ENCODE measurements at places on chromosomes 2 and 18.

DNA sequence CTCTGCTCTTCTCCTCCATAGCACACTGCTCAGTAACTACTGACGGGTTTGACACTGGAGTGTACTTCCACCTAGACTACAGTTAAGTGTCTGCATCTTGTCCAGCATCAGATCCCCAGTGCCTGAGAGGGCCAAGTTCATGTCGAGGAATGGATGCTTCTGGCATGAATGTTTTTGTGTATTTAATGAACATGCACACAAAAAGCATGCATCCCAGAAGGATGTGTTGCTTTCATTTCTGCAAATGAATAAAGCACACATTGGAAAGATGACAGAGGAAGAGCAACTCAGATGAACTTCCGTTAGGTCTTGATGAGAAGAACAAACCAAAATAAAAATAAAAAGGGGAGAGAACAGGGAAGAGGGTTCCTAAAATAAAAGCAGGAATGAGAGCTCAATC is 27.9 kb downstream of the C2orf49 start:
- DNase-seq: no peak

DNA sequence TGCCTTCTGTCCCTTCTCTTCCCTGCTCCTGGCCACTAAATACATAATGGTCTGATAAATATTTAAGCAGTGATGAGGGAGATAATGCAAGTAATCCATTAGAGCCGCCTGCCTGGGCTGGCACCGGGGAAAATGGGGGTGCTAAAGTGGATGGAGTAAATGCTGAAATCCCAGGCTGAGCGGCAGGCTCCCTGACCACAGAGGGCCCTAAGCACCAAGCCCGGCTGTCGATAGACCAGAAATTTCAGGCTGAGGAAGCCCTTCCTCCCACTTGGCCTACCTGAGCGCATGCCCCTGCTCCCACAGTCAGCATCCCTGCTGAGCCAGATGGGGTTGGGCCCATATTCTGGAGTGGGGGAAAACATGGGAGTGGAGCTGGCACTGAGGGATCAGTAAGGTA is 197.5 kb upstream of the SKOR2 start:
- no peak for DNase-seq

DNA sequence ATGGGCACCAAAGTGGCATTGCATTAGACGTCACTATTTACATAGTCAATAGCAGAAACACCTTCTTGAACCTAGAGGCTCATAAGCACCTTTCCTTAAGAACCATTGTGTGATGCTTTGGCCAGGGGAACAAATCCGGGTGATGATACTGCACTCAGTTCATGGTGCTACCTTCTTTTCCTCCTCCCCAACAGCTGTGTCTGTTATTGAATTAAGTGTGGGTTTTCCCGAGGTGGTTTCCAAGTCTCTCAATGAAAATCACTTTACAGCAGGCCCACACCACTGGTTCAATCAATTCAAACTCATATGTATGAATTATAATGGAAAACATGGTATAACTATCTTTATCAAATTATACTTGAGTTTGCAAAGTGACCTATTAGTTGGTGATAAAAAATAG is 9.3 kb upstream of the EFEMP1 start:
- no peak for DNase-seq

- no peak for DNase-seq
Observed at GRCh38 chr2:132581991-132582738, 87.8 kb downstream of the LYPD1 start.

- DNase-seq: no peak
Observed at GRCh38 chr2:88656690-88657089, 29.4 kb upstream of the EIF2AK3 start.

DNA sequence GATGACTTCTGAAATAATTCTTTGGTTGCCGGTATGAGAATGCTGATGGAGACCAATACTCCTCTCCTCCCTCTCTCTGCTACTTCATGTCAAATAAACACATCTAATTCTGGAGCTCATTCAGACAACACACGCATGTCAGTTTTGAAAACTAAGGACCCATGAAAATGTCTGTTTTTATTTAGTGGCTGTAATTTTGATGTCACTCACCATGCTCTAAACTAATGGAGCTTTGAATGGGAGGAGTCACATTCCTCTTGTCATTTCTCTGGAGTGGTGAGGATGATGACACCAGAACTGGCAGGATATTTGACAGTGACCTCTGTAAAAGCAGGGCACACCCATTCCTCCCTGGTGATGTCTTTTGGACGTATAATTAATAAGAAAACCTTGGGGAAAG is 163.0 kb downstream of the PHLPP1 start:
- DNase-seq: no peak

DNA sequence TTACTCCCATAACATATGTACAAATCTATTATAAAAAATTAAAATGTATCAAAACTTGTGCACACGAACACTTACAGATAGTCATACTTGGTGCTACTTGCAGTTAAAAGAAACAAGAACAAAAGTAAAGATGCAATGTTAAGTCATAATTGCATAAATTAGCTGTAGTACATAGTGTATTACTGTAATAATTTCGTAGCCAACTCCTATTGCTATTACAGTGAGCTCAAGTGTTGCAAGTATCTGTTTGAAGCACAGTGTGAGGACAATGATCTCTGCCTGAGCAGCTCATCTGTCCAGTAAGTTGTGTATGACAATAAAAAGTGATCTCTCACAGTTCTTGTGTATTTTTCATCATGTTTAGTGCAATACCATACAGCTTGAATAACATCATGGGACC is 7.5 kb upstream of the SERPINB13 start:
- no peak for DNase-seq

DNA sequence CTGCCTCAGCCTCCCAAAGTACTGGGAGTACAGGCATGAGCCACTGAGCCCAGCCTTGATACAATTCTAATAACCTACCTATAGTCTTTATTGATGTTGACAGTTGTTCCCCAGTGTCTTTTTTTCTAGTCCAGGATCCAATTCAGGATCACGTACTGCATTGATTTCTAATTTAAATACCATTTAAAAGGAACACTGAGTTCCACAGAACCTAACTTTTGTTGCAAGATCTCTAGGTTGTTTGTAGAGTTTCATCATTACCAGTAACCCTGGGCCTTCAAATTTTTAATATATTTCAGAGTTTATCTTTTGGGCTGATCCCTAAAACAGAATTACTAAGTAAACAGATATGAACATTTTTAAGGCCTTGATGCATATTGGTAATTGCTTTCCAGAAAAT is 21.1 kb upstream of the TMBIM1 start:
- DNase-seq: no peak

- DNase-seq: no peak
Observed at GRCh38 chr18:78953566-78953965, 26.1 kb upstream of the SALL3 start.

- DNase-seq: no peak
Observed at GRCh38 chr2:134739236-134739878, 20.6 kb upstream of the TMEM163 start.

GRCh38 chr2:72038524-72038923 is 109.1 kb downstream of the CYP26B1 start:
- DNase-seq: no peak

DNA sequence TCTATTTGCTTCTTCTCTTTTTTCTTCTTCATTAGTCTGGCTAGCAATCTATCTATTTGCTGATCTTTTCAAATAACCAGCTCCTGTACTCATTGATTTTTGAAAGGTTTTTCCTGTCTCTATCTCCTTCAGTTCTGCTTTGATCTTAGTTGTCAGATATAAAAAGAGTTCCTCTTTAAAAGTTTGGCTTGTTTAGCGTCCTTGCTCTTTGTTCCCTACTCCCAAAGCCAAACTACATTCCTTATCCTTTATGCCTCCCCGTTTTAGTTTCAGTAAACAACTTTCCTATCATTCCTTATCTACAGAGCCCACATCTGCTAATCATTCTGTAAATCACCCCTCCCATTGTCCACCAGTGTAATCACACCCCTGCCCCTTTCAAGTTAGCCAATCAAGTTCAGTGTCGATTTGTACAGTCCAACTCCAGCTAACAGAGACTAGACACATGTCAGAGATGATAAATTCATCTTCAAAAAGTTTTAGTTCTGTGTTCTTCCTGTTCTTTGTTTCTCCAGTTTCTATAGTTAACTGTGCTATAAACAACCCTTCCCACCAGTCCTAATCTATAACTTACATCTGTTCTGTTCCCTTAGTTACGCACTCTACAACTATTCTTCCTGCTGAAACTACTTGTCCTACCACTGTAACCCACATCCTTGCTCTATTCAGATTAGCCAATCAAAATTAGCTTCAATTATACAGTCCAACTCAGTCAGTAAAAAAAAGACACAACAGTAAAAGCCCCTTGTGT is 44.4 kb downstream of the TFPI start:
- no peak for DNase-seq

DNA sequence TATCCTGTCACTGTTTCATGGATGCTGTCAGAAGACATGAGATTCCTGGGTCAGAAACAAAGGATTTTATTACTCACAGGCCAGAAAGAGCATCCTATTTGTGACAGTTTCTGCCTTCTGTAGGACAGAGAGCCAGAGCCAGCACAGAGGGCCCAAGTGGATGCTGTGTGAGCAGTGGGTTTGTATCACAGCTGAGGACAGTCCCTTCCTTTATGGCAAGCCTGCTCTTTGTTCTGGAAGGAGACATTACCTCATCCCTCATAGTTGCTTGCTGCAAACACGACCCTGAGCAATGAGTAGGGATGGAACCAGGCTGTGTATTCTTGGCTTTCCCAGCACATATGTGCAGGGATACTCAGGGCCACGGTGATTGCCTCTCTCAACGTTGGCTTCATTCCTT is 41.6 kb downstream of the ARHGEF4 start:
- no peak for DNase-seq

DNA sequence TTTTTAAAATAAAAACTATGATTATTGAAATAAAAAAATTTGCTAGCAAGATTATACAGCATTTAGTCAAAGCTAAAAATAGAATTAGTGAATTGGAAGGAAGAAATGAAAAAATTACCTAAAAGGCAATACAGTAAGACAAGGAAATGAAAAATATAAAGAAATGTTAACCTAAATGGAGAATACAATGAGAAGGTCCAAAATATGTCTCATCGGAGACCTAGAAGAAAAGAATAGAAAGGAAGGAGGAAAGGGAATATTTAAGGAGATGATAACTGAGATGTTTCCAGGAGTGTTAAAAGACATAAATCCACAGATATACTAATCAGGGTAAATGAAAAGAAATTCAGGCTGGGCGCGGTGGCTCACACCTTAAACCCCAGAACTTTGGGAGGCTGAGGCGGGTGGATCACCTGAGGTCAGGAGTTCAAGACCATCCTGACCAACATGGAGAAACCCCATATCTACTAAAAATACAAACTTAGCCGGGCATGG is 78.9 kb downstream of the AFF3 start:
- no peak for DNase-seq

DNA sequence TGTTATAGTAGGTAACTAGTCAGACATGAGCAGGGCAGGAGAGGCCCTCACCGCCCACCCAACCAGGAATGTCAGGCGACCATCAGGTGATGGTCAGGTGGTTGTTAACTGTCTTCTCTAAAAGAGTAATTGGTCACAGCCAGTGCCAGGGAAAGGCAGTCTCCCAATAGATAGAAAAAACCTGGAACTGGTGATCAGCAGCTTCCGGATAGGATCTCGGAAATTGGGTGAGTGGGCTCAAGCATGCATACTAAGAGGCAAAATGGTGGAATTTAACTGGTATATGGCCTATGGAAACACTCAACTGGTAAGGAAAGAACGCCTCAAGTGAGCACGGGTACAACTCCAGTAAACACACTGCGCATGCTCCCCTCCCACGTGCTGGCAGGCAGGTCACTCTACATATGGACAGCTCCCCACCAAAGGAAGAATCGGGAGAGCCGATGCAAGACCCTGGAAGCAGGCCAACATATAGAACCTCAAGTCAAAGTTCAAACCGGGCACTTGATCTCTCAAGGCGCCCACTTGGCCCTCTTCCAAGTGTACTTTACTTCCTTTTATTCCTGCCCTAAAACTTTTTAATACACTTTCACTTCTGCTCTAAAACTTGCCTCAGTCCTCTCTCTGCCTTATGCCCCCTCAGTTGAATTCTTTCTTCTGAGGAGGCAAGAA is 43.5 kb upstream of the TMEM131 start:
- no peak for DNase-seq

DNA sequence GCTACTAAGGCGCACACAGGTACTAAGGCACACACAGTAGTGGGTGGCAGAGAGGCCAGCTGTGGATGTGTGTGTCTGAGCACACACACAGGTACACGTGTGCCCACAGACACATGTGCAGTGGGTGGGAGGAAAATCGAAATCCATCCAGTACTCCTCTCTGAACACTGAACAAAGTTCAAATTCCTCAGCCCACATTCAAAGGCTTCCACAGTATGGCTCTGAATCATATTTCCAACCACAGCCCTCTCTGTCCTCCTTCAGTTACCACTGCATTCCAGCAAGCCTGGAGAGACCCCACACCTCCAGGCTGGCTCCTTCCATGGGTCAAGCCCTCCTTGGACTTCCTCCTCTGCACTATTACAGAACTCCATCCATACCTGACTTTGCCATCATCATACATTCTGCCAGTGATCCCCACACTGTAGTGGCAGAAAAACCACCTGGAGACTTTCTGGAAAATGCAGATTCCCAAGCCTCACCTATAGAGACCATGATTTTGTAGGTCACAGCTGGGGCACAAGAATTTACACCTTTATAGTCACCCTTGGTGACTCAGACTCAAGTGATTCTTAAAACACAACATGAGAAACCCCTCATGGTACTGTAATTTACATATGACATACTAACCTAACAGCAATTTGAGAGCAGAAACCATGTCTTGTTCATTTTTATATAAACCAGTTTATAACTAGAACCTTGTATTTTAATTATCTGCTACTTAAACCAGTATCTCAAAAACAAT is 31.4 kb downstream of the EPG5 start:
- DNase-seq: no peak

DNA sequence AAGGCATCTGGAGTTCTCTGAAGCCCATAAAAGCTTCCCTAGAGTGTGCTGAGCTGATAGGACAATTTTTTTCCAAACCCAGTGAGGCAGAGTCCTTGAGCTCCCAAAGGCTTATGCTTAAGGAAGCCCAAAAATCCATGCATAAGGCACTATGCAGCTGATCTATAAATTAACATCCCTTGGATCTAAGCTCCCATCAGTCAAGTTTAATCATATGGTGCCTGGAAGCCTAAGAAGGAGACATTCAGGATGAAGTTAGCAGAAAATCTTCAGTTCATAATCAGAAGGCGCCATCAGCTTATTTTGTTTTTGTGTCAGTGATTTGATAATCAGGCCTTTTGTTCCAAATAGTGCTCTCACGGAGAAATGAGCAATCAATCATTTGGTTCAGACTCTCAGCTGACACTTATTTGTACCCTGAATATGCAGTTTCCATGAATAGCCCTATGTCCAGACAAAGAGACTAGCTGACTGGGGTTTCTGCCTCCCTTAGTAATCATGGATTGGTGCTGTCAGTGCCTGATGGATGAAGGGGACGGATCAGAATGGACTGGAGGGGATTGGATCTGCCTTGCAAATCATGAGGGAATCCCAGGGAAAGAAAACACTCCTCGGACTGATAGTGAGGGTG is 464.8 kb upstream of the RGPD4 start:
- DNase-seq: no peak

GRCh38 chr2:18122544-18123210 is 244.2 kb downstream of the KCNS3 start:
- no peak for DNase-seq

GRCh38 chr2:70374616-70375015 is 72.7 kb upstream of the FAM136A start:
- no peak for DNase-seq
